Activated CD4-positive, CD25-positive, alpha-beta regulatory T cell (primary cell): ENCODE measurements at places on chromosomes 7 and 10.

DNA sequence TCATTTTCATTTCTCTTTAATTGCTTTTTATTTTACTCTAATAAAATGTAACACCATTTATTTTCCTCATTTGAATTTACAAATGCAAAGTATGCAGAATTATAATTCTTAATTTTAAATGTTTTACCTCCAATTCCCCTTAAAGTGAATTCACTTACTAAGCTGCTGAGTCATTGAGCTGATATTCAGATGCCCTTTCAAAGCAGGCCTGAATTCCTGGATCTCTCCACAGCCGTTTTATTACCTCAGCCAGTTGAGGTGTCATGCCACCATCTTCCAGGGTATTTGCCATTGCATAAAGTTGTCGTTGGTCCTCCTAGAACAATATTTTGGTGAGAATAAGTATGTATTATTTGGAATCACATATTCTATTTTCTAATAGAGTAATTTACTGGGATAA is 33.2 kb downstream of the GNAT3 start:
- no peak for DNase-seq

- no peak for DNase-seq
Measured at GRCh38 chr7:130476297-130477150, 15.4 kb upstream of the MEST start.

GRCh38 chr10:14519785-14520184 is 189.1 kb upstream of the FRMD4A start:
- no peak for DNase-seq

- DNase-seq: no peak
Measured at GRCh38 chr7:149552799-149553198, 55.2 kb upstream of the ZNF746 start.

DNA sequence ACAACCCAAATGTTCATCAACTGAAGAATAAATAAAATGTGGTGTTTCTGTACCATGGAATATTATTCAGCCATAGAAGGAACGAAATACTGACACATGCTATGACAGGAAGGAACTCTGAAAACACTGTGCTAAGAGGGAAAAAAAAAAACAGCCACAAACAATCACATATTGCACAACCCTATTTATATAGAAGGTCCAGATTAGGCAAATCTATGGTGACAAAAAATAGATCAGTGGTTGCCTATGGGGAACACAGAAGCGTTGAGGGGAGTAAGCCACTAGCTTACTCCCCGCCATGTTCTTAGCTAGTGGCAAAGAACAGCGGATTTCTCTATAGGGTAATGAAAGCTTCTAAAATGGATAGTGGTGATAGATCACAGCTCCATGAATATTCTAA is 198.4 kb downstream of the TPST1 start:
- DNase-seq: no peak

DNA sequence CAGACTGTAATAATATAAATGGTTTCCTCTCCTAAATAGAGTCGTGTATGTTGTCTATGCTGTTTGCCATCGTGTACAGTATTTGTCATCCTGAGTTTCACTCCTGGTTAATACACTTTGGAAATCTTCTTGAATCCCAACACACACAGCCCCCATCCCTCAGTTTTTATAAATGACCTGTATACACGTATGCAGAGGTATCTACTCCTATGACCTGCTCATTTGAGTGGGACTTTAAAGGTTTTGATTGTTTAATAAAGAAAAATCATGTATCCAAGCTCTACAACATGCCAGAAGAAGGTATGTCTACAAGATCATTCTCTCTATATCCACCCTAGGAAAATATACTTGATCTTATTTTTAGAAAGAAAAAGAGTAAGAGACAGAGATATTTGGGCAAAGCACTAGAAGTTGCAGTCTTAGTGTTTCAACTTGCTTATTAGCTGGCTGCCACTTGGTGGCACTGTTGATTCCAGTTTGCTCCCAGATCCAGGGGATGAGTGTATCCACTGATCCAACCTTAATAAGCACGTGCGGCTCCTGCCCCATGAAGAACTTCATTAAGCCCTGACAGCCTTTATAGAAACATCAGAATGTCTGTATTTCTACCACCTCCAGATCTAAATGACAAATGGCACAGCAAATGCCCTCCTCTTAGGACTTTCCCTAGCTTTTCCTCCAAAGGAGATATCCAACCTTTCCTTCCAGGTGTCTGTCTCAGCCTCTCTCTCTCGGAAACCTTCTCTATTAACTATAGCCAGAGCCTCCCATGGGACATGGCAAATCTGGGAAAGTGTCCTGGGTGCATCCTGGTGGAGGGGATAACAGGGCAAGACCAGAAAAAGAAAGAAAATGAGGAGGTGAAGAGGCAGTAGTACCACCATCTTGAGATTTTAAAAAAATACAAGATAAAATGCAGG is 181.6 kb upstream of the NEBL start:
- DNase-seq: no peak

DNA sequence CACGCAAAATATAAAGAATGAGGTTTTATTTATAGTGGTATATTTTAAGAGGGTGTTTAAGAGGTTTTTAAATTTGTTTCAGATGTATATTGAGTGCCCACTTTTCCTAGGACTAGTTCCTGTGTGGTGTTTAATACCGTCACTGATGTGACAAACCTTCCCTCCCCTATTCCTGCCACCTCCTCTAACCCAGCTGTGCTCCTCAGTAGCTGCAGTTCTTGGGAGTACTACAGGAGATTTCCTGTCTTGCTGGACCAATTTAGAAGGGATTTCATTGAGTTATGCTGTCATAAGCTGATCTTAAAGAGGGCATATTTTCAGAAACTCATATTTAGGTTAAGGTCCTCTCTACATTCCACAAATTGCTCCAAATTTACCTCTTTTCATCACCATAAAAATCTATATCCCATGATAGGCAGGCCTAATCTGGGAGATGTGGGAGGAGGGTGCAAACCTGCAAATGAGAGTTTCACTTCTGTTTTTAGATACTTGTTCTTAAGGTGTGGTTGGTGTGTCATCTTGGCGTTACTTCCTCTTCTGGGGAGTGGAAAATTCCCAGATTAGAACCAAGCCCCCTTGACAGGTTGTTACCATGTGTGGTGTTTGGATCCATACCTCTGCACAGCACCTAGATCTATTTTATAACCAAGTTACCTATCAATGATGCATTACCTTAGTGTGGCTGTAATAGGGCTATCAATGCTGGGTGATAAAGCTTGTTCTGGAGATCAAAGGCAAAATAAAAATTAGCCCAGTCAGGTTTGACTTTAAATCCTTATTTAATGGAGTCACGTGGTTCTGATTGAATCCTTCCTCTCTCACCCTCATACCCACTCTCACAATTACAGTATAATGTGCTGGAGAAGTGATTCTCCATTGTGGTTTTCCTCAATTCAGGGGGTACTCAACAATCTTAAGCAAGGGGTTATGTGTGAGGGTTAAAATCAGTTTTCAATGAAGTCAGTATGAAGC is 141.1 kb downstream of the CDK14 start:
- DNase-seq: no peak

- DNase-seq: no peak
Measured at GRCh38 chr7:96219378-96220130, 102.3 kb downstream of the SLC25A13 start.

DNA sequence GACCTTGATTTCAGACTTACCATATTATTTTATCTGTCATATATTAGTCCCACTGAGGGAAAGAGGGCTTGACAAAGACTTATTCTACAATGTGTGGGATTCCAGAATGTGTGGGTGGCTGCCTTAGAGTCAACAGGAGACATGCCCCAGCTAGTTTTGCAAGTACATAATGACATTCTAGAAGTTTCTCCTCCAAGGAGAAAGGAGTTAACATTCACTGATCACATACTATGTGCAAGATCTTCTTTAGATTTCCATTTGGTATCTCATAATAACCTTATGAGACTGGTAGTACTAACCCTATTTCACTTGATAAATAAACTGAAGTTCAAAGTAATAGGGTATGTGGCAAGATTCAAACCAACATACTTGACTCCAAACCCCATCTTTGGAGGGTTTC is 25.2 kb downstream of the IRF5 start:
- DNase-seq: no peak

DNA sequence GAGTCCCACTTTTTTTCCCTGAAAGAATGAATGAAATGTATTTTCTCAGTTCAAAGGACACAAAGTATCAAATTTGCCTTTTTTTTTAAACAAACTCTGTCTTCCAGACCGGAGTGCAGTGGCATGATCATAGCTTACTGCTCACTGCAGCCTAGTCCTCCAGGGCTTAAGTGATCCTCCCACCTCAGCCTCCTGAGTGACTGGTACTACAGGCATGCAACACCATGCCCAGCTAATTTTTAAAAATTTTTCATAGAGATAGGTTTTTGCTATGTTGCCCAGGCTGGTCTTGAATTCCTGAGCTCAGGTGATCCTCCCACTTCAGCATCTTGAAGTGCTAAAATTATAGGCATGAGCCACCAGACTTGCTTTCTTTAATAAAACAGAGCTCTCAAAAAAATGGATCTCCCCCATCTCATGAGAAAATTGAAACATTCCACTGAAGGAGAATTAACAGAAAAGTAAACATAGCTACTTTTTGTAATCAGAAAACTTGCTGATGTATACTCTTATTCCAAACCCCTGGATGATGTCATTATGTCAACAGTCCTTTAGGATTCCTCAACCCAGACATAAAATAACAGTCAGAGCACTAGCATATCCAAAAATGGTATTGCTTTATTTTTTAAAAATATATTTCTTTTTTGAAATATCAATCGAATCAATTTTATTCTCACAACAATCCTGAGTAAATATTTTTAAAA is 12.3 kb upstream of the TRDMT1 start:
- no peak for DNase-seq

DNA sequence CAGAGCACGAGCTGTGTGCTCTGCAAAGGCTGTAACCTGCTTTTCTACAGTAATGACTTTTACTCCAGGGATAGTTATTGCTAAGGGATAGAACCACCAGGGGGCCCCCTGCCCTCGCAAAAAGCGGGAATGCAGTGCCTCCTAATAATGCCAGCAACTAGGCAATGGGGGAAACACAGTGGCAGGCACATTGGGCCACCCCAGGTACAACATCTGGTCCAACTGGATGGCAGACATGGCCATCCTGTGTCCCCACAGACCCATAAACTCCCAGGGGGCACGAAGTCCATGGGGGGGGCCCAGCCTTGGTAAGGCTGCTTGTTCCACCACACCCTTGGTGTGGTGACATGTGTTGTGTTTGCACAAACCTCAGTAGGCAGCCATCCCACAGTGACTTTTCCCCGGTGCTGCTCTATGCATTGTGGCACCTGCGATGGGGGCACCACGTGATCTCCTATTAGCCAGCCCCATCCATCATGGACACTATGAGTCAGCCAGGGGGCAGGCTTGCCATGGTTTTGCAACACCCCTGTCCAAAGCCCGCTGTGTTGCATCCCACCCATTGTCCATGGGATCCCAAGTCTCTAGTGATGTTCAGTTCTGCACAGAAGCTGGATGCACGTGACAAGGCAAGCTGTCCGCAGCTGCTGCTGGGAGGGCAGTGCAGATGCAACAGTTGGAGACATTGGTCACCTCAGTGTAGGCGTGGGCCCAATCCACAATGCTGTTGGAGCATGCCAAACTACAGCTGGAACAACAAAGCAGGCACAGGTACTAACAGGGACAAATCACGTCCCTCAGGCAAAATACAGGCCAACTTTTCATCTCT is 84.0 kb downstream of the ANLN start:
- no peak for DNase-seq

- DNase-seq: no peak
Measured at GRCh38 chr7:24024276-24025068, 259.5 kb upstream of the NPY start.

GRCh38 chr7:6171532-6172223 is 100.7 kb downstream of the CYTH3 start:
- no peak for DNase-seq

DNA sequence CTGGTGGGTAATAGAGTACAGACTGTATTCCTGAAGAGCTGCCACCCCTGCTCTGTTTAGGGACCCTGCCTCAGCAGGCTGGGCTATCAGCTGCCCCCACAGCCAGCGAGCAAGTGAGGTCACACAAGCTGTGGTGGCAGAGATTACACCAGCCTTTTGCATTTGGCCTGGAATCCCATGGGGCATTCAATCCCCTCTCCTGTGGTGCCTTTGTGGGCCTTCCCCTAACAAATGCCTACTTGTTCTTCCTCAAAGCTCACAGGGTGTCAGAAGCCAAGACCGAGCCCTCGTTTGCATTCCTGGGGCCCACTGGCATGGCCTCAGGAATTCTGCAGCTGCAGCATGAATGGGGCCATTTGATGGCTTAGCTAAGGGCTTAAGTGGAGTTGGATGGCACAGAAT is 212.7 kb upstream of the PHYHIPL start:
- no peak for DNase-seq

- DNase-seq: no peak
Measured at GRCh38 chr10:1499359-1499957, 237.9 kb downstream of the ADARB2 start.

DNA sequence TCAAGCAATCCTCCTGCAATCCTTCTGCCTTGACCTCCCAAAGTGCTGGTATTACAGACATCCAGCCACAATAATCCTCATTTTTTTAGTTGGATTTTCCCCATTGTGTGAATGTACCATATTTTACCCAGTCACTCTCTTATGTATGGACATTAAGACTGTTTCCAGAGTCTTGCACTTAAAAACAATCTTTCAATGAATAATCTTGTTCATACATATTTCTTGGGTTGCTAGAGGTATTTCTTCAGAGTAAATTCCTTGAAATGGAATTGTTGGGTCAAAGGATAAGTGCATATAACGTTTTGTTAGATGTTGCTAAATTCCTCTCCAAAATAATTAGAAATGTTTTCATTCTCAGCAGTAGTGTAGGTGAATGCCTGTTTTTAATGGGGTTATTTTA is 283.1 kb upstream of the KAT6B start:
- no peak for DNase-seq

GRCh38 chr7:85237721-85238120 is 50.9 kb upstream of the SEMA3D start:
- no peak for DNase-seq

DNA sequence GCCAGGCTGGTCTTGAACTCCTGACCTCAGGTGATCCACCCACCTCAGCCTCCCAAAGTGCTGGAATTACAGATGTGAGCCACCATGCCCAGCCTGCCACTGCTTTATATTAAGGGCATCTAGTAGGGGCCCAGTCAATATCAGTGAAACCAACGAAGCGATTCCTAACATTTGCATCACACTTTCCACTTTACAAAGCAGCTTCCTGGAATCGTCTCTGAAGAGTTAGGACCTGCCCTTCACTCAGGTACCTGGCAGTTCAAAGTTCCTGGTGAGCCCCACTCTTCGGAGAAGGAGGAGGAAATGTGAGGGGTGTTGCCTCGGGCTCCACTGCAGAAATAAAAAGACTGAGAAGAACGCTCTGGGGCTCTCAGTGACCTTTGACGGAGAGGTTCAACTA is 31.1 kb upstream of the EZH2 start:
- no peak for DNase-seq

- no peak for DNase-seq
Measured at GRCh38 chr7:1746491-1746975, 76.5 kb downstream of the ELFN1 start.
